ENCODE measurements at places on chromosomes 5 and 9.

- DNase-seq = no peak
These were observed 492 bp downstream of the TENT2 start for GRCh38 chr5:79612667-79613198.

GRCh38 chr9:3059781-3060468 lies 216.0 kb upstream of the PUM3 start:
- DNase-seq = no peak

- no peak for DNase-seq
These were observed 215.9 kb upstream of the DMRT1 start for GRCh38 chr9:625613-626012.

DNA sequence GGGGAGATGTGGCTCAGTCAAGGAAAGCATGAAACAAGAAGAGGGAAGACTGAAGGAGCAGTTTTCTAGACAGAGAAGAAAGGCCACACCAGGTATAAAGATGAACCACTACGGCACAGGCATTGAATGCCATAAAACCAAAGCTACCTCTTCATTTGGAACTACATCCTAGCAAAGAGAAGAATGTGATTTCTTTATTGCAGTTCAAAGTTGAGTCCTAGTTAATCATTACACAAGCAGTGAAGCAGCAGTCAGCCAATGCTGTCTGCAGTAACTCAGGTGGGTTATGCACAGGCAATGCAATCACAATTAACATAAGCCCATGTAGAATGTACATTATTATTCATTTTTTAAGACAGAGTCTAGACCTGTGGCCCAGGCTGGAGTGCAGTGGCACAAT lies 21.7 kb upstream of the PCAT7 start:
- no peak for DNase-seq

DNA sequence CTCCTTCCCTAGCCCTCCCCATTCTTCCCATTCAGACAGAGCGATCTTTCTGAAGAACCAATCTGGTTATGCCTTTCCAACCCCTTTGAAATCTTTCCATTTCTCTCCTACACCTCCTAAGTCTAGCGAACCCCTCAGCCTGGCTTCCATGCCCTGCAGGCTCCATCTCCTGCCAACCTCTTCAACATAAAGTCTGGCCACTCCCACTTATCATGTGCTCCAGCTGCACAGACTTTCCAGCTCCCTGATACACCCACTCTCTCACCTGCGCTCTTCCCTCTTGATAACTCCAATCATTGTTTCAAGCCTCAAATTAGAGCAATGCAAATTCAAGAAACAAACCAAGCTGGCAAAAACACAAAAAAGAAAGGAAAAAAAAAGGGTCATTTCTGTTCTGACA lies 3.8 kb upstream of the ORM1 start:
- peak; percentile 1 for DNase-seq

DNA sequence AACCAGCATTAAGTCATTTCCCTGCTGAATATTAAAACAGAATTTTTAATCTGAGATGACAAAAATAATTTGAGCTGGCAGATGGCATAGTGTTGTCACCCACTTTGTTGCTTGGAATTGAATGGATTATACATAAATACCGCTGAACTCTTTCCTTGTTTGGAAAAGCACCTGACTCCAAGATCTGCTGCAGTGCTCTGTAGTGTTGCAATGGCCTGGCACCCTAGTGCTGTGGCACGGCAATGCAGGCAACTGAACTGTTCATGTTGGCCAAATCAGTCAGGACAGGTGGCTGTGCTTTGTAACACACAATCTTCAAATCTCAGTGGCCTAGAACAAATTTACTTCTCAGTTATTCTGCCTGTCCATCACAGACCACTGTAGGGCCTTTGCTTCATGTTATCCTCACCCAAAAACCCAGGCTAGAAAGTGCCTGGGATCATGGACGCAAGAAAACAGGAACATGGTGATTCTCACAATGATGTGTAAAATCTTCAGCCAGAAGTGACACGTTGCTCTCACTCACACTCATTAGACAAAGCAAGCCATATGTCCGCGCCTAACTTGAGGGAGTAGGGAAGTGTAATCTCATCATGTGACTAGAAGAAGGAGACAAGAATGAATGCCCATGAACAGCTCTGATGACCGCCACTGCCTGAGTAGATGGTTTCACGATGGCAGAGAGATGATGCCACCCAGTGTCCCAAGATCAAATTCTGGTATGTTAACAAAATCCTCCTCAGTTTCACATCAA lies 191.9 kb upstream of the PUM3 start:
- DNase-seq = no peak

DNA sequence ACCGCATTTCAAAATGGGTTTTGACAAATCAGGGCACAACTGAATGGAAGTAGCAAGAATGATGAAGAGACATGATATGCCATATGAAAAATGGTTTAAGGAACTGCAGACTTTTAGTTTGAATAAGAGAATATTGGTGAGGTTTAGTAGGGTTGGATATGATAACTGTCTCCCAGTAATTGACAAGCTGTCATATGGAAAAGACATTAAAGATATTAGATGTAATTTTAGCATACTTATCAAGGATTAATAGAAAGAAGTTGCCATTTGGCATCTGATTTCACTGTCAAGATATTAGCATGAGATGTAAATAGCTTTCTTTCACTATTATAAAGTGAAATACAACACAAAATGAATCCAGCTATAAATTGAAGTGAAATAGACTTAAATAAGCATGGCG lies 169.0 kb upstream of the MPDZ start:
- no peak for DNase-seq

DNA sequence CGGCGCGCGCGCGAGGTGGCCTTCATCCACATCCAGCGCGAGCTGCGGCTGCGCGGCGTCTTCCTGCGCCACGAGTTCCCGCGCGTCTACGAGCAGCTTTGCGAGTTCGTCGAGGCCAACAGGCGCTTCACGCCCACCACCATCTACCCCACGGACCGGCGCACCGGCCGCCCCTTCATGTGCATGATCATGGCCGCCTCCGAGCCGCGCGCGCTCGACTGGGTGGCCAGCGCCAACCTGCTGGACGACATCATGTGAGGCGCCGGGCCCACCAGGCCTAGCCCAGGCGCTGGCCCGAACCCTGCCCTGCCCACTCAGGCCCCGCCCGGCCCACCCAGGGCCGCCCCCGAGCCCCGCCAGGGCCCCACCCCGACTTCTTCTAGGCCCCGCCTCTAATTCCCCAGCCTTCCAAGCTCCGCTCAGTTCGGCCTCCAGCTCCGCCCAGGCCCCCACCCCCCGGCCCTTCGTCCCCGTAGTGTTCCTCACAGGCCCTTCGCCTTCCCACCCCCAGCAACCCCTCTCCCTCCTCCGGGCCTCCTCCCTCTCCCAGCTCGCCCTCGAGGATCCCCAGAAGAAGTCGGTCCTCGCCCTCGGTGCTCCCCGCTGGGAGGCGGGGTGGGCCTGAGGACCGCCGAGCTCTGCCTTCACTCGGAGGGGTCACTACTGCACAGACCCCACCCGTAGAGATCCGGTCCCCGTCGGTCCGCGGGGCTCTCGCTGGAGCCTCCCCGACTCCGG lies 2.0 kb upstream of the PHPT1 start:
- DNase-seq = peak; percentile 56

DNA sequence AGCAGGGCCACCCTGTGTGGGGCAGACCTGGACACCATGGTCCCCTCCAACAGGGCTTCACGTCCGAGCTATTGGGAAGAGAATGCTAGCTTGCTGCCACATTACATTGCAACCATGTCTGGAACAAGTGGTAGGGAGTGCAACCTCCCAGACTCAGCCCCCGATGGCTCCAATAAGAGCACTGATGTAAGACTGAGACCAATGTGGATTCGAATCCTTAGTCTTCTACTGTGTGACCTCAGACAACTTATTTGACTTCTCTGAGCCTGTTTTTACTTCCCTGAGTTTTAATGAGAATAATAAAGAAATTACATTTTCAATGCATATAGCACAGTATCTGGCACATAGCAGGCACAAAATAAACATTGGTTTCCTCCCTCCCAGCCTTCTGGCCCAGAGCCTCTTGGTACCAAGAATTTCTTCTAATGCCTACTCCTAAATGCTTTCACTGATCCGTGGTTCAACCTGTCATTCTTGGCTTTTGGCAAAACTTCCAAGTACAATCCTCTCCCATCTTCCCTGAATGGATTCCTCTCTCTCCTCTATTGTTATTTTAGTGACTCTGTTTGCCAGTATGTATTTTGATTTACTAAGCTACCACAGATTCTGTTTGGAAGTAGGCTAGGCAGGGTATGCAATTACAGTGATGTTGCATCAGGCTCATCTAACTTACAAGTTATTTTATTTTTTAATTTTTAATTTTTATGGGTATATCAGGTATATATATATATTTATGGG lies 34.6 kb upstream of the COL15A1 start:
- no peak for DNase-seq

DNA sequence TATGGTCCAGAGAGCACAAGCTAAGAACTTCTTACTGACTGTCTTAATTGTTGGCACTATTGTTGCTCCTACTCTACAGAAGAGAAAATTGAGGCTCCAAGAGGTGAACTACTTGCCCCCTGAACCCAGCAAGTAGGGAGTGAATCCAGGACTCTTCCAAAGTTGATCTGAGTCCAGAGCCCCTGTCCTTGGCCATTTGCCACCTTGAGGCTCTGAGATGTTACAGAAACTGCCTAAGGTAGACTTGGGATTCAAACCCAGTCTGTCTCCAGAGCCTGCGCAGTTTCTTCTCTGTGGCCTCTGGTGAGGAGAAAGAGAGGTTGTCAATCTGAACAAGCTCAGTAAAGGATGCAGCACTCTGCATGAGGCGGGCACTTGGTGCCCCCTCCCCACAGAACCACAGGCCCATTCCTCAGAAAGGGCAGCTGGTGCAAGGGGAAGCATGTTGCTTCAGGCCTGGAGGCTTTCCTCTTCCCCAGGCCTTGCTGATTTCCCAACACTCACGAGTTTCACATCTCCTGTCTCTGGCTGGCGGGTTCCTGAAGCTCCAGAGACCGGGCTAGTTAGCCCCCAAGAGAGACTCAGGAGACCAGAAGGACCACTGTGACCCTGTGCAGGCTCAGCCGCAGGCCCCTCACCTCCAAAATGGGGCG lies 2.9 kb upstream of the LCP2 start:
- no peak for DNase-seq

- no peak for DNase-seq
These were observed 929.9 kb downstream of the TLE4 start for GRCh38 chr9:80501635-80502034.

DNA sequence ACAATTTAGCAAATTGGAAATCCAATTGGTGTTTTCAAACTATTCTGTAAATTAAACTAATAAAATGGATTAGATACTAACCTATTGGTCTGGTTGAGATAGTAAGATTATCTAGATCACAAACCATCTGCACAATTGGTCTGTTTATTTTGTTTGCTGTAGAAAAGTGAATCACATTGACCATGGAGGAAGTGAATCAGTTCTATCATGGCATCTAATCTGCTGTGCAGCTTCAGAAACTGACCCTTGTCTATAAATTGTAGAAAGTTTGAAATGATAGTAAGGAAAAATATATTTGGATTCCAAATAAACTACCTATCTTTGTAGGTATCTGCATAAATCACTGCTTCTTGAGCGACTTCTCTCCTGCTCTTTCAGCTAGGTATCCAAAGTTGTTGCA lies 1865.4 kb downstream of the MAT2B start:
- DNase-seq = no peak

DNA sequence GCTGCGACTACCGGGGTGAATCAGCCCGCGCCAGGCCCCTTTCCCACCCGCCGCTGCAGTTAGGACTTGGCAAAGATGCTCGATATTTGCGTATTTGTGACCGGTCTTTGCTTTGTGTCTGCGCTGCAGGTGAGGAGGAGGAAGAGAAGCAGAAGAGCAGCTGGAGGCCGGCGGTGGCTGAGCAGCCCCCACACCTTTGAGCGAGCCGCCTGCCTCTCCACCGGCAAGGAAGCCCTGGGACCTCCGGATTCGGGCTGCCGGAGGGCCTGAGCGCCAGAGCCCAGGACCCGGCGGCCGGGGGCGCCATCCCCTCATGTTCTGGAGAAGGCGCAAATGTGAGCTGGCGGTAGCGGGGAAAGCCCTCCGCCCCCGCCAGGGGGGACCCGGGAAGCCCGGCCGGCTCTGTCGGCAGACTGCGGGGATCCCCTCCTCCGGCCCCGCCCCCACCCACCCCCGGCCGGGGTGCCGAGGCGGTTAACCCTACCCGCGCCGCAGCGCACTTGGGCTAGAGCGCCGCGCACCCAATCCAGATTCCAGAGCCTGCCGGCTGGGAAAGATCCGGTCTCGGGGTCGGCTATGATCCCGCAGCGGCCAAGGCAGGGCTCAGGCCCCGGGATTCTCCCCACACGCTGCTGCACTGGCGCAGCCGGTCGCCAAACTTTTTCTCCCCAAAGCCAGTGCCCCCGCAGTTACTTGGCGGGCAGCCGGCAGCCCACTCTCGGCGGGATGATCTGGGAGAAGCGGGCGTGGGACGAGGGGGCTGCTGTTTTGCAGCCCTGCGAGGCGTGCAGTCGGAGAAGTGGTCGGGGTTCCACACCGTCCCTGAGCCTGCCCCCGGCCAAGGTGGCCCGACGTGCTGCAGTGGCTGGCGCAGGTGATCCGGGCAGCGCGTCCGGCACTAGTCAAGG lies 800 bp upstream of the KCNN2 start:
- peak; percentile 21 for DNase-seq

GRCh38 chr5:172553903-172554302 lies 87.2 kb upstream of the NEURL1B start:
- DNase-seq = no peak

- peak; percentile 67 for DNase-seq
These were observed 269.4 kb upstream of the PTGER4 start for GRCh38 chr5:40410231-40410861.

DNA sequence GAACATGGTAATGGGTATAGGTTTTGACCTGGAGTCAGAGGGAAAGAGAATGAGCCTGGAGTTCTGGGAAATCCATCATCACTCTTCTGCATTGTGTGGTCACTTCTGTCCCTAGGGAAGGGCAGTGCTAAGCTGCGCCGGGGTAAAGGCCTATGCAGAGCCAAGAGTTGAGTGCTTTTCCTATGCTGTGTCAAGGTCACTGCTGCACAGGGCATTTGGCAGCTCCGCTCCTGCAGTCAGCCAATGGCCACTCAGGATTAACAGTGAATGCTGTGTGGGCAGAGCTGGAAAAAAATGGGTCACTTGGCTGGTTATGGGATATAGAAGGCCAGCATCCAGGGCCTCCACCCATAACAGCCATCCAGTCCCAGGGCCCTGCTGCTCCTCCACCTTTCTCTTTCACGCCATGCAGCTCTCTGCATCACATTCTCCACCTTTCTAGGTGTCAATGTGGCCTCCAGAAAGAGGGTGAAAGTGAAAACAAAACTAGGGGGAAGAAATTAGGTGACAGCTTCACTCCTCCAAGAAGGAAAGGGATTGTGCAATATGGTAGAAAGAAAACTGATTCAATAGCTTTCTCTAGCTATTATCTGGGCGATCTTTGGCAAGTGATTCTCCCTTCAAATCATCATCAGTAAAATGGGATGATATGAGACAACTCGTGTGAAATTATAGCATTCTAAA lies 279.3 kb upstream of the ANKRD55 start:
- no peak for DNase-seq

DNA sequence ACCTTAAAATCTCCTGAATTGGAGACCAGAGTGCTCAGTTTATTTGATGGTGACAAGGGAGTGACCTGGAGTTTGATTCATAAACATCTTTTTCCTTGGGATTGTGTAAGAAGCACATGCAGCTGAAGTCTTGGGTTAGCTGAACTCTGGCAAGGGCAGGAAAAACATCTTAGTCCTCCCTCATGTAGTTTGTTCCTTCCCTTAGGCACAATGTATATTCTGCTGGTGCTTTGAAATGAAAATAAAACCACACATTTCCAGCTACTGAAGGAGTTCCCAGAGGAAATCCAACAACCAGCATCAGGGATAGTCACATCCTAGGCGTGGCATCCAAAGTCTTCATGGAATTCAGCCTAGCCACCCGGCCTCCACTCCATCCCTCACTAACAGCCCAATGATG lies 95.2 kb upstream of the PAPPA start:
- DNase-seq = no peak

Measured in activated T-cell treated with anti-CD3 and anti-CD28 coated beads, Interleukin-2, amount 50 U/mL, for 48 hours (primary cell).